Activated CD8-positive, alpha-beta memory T cell treated with anti-CD3 and anti-CD28 coated beads for 36 hours (primary cell): ENCODE measurements at places on chromosomes 7 and 10. TPM values are rescaled to one million over a fixed set of nuclear protein-coding genes. Genes with fewer than 3 reads are reported as not detected.

The SLC13A1 gene
- not detected for total RNA-seq

The AGAP4 gene
- 14.9 TPM for total RNA-seq

The PNLIPRP2 gene
- total RNA-seq: not detected

The CNPY1 gene
- not detected for total RNA-seq

The PAX4 gene
- total RNA-seq: not detected

The ARHGEF35 gene
- 4.9 TPM for total RNA-seq

The PRSS37 gene
- total RNA-seq: not detected
